ENCODE measurements at places on chromosomes 5 and 9.
A peak's percentile ranks its signal among the peaks of the same experiment; 100 is the strongest.

- no peak for DNase-seq
Measured at GRCh38 chr5:21574438-21574837, 1278.7 kb downstream of the CDH12 start.

GRCh38 chr9:80049096-80049782, 477.5 kb downstream of the TLE4 start:
- DNase-seq = no peak

- DNase-seq = no peak
Measured at GRCh38 chr5:150202501-150202900, 12.6 kb downstream of the SLC6A7 start.

DNA sequence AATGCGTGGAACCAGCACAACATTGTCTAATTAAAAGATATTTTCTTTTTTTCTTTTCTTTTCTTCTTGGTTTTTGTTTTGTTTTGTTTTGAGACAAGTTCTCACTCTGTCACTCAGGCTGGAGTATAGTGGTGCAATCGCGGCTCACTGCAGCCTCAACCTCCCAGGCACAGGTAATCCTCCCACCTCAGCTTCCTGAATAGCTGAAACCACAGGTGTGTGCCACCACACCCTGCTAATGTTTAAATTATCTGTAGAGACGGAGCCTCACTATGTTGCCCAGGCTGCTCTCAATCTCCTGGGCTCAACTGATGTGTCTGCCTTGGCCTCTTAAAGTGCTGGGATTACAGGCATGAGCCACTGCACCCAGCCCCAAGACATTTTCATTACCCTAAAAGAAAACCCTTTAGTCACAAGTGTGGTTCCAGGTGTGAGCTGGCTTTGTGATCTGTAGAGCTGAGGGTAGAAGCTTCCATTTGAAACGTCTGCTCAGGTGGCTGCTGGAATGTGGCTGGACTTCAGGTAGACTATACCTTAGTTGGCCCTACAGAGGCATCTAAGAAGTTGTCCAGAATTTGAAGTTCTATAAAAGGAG, 19.1 kb upstream of the NEK6 start:
- DNase-seq = no peak

DNA sequence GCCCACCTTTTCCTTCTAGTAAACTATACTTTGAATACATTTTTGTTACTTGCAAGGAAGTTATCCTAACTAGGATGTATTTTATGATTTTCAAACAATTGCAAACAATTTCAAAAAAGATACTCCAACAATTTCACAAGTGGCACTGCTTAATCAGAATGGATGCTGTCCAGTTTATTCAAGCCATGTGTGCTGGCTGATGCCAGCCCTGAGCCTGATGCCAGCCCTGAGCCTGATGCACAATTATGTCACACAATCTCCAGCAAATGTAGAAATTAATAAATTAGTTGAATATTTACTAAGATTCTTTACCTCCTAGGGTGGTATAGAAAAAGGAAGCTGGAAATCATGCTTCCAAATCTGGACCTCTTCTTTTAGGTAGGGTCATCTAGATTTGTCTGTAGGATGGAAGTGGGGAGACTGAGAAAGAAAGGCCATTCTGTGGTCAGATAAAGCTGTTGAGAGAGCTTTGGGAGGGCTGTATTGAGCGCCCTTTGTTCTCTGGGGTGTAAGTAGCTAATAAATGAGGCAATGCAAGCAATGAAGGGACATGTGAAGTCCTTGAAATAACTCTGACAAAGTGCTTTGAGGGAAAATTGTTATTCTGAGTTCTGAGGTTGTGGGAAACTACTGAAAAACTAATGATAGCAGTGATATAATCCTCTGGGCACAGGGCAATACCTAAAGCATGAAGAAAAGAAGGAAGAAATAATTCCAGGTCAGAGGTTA, 5.8 kb upstream of the C6 start:
- DNase-seq = no peak

DNA sequence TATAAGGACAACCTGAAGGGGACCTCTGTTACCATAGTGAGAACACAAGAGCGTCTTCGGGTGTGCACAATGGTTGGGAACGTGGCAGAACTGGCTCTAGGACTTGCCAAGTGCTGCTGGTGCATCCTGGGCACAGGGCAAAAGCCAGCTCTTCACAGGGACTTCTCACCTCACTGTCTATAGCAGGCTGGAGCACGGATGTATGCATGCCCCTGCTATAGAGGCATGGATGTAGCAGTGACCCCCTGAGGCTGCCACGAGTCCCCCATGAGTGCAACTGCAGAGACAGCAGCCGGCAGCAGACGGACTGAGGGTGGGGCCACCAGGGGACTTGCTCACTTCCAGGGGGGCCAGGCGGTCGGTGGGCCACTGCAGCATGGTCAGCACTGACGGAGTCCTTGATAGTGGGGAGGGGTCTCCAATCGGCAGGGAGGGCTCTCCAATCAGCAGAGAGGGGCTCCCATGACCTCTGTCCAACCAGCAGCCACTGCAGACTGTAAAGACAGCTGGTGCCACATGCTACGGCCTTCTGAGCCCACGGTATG, 64.9 kb downstream of the SEMA4D start:
- no peak for DNase-seq

GRCh38 chr5:1502046-1502736, 21.6 kb downstream of the LPCAT1 start:
- DNase-seq = peak; percentile 94

DNA sequence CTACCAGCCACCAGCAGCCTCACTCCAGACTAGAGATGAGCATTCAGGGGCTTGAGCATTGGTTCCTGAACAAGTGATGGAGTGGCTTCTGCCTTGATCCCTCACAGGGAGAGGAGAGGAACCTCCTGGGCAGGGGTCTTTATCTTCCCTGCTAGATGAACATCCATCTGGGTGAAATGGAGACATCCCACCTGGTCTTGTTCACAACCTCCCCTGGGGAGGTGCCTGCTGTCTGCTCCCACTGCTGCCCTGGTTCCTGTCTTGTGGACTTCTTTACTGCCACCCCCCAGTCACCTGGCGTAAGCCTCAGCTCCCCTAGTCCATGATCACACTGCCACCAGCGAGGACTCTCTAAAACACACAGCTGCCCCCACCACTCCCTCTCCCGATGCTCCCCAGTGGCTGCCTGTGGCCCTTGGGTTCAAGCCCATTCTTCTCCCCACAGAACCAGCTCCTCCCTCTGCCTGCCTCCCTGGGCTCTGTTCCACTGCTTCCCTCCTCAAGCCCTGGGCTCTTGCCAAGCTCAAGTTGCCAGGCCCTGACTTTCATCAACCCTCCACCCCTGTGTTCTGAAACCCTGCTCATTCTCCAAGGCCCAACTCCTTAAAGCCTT, 51.5 kb downstream of the COL15A1 start:
- DNase-seq = no peak

DNA sequence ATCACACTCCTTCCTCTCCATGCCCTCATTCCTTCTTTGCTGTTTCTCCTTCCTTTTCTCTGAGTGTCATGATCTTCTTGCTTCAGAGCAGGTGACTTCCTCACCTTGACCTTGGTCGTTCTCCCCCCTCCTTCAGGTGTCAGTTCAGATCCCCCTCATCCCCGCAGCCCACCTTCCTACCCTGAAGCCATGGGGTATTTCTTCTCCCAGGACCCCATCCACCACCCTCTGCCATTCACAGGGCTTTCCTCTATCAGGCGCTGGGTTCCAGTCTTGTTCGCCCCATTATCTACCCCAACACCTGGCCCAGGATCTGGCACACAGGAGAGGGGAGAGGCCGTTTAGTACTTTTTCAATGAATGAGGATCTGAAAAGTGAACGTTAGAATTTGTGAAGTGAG, 101.0 kb downstream of the NSG2 start:
- no peak for DNase-seq

- no peak for DNase-seq
Measured at GRCh38 chr9:3027210-3027609, 183.3 kb upstream of the PUM3 start.

- no peak for DNase-seq
Measured at GRCh38 chr5:159005062-159005461, 94.7 kb downstream of the EBF1 start.

DNA sequence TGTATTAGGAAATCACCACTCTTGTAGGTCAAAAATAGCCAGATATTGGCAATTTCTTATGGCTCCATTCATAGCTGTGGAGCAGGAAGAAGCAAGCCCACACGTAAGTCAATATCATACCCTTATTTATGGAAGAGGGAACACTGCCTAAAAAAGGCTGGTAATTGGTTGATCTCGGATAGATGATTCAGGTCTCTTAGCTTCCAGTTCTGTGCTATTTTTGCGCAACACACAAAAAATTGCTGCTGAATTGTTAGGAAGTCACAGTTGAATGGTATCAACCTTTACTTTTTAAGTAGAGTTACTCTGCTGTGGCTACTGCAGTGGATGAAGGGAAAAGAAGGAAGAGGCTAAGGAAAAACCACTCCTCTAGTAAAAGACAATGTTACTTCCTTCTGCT, 168.8 kb downstream of the ARHGAP26 start:
- DNase-seq = peak; percentile 39

DNA sequence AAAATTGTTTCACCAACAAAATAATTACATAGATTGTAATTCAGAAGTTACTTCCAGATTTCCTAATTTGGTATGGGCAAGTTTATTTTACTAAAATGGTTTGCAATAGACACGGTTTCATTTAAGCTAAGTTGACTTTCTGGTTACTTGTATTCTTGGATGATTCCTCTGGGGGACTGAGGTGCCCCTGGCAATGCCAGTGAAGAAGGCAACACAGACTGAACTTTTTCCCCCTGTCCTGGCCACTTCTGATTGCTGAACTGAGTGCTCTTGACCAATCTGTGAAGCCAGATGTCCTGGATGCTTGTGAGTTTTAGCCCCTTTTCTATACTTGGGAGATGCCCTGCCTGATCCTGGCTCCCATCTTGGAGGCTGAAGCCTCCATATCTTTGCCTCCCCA, 66.3 kb upstream of the FANCC start:
- DNase-seq = no peak
